ENCODE measurements at places on chromosomes 7 and 10. TPM values are rescaled to one million over a fixed set of nuclear protein-coding genes. Genes with fewer than 3 reads are reported as not detected.

GRCh38 chr10:79028451-79029010 is 40.2 kb upstream of the ZMIZ1 start:
- H3K27ac ChIP-seq: no peak overlapping the region
- no peaks in the 10 kb centered on the region for H3K36me3 ChIP-seq
- H3K4me3 ChIP-seq: no peak overlapping the region
- DNase-seq: no peak
- peaks cover 28% of the 10 kb centered on the region for H3K4me1 ChIP-seq

Gene DLX5
- not detected for total RNA-seq

GRCh38 chr10:58350619-58351323 is 16.0 kb downstream of the UBE2D1 start:
- peaks cover 6% of the 10 kb centered on the region for H3K36me3 ChIP-seq
- H3K4me1 ChIP-seq: peaks cover 26% of the 10 kb centered on the region
- H3K27me3 ChIP-seq: no peaks in the 10 kb centered on the region
- no peak for DNase-seq
- H3K4me3 ChIP-seq: no peak overlapping the region

Gene UNCX
- not detected for total RNA-seq

DNA sequence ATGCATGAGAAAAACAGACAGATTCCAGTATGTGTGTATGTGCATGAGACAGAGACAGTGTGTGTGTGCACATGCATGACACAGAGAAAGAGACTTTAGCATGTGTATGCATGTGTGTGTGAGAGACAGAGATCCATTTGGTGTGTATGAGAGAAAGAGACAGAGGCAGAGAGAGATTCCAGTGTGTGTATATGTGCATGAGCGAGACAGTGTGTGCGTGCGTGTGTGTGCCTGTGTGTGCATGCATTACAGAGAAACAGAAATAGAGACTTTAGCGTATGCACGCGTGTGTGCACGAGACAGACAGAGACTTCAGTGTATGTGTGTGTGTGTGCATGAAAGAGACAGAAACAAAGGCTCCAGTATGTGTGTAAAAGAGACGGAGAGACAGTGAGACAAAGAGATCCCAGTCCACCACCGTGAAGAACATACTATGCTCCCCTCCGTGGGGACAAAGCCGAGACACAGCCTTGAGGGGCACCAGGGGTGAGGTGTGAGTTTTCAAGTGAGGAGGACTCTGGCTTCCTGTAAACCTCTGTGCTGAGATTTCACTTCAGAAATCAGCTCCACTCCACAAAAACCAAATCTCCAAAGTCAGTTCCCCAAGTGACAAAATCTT is 188.9 kb downstream of the GRID1 start:
- no peak for DNase-seq
- no peak overlapping the region for H3K27ac ChIP-seq
- no peaks in the 10 kb centered on the region for H3K4me1 ChIP-seq

DNA sequence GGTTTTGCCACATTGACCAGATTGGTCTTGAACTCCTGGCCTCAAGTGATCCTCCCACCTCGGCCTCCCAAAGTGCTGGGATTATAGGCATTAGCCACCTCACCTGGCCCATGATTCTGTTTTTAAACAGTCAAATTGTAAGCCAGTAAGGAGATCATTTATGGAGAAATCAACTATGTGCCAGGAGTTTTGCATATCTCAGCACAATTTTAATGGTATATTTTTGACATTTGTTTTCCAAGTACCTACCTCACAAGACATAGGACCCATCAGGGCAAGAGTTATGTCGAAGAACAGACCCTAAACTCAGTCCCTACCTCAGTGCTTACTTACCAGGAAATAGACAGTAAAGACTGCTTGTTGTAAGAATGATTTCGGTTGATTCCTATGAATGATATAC is 173.3 kb upstream of the TNS3 start:
- DNase-seq: no peak
- H3K27me3 ChIP-seq: peaks cover 3% of the 10 kb centered on the region
- no peaks in the 10 kb centered on the region for H3K4me1 ChIP-seq
- no peaks in the 10 kb centered on the region for H3K36me3 ChIP-seq

Gene RBP3
- not detected for total RNA-seq

DNA sequence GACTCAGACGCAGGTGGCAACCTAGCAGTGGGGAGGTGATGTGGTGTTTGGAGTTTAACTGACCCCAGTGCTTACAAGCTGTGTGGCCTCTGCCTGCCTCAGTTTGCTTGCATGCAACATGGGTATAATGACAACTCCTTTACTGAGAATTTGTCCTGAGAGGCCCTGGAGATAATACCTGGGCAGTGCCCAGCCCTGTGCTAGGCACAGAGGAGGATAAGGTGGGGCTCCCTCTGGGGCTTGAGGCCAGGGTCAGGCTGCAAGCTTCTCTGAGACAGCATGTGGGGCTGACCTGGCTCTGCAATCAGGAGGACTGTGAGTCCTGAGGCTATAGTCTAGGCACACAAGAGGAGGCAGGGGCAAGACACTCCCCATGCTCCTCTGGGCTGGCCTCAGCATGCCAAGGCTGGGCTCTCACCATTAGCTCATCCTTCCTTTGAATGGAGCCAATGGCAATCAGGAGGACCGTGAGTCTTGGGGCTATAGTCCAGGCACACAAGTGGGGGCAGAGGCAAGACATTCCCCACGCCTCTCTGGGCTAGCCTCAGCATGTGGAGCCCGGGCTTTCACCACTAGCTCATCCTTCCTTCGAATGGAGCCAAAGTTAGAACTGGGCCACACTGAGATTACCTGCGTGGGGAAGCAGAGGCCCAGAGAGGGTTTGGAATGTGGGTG is 147.9 kb downstream of the RPS24 start:
- H3K4me1 ChIP-seq: no peaks in the 10 kb centered on the region
- H3K4me3 ChIP-seq: no peak overlapping the region
- no peak for DNase-seq

Gene TMEM213
- total RNA-seq: 0.19 TPM

- peaks cover 2% of the 10 kb centered on the region for H3K27me3 ChIP-seq
- no peak overlapping the region for H3K27ac ChIP-seq
- no peak for DNase-seq
- no peaks in the 10 kb centered on the region for H3K36me3 ChIP-seq
- no peaks in the 10 kb centered on the region for H3K4me1 ChIP-seq
These were observed 201.6 kb downstream of the SEMA3D start for GRCh38 chr7:84985073-84985784.

- H3K27me3 ChIP-seq: no peaks in the 10 kb centered on the region
- DNase-seq: no peak
- no peak overlapping the region for H3K4me3 ChIP-seq
- H3K4me1 ChIP-seq: peaks cover 14% of the 10 kb centered on the region
- H3K36me3 ChIP-seq: no peaks in the 10 kb centered on the region
These were observed 100.1 kb downstream of the DNAJB6 start for GRCh38 chr7:157436763-157437480.

Gene LIPN
- total RNA-seq: not detected

- DNase-seq: no peak
- H3K4me1 ChIP-seq: peaks cover 18% of the 10 kb centered on the region
- peaks cover 4% of the 10 kb centered on the region for H3K36me3 ChIP-seq
- no peak overlapping the region for H3K4me3 ChIP-seq
- H3K27me3 ChIP-seq: no peaks in the 10 kb centered on the region
These were observed 2.4 kb upstream of the ZNF33B start for GRCh38 chr10:42640610-42641229.

DNA sequence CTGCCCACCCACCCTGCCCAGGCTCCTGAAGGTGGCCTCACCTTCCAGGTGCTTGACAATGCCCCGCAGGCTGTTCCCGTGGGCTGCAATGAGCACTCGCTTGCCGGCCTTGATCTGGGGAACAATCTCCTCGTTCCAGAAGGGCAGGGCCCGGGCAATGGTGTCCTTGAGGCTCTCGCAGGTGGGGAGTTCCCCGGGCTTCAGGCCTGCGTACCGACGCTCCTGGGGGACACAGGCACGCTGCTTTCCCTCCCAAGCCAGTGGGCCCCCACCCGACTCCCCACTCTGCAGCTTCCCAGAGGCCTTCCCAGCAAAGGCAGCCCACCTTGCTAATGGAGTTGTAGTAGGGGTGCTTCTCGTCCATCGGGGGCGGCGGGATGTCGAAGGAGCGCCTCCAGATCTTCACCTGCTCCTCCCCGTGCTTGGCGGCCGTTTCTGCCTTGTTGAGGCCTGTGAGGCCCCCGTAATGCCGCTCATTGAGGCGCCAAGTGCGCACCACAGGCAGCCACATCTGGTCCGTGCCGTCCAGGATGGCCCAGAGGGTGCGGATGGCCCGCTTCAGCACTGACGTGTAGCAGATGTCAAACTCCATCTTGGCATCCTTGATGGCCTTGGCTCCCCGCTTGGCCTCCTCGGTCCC is 456 bp downstream of the PGAM2 start:
- H3K4me3 ChIP-seq: no peak overlapping the region
- H3K27me3 ChIP-seq: no peaks in the 10 kb centered on the region
- no peak for DNase-seq
- H3K36me3 ChIP-seq: peaks cover 3% of the 10 kb centered on the region
- peak overlapping the region; percentile 18 for H3K27ac ChIP-seq

Gene ZPBP
- total RNA-seq: not detected

Gene ADRA2A
- total RNA-seq: not detected

- DNase-seq: no peak
- peaks cover 21% of the 10 kb centered on the region for H3K4me1 ChIP-seq
- H3K36me3 ChIP-seq: peaks cover 3% of the 10 kb centered on the region
- no peaks in the 10 kb centered on the region for H3K27me3 ChIP-seq
- no peak overlapping the region for H3K27ac ChIP-seq
These were observed 91.2 kb upstream of the OIT3 start for GRCh38 chr10:72802332-72802731.

DNA sequence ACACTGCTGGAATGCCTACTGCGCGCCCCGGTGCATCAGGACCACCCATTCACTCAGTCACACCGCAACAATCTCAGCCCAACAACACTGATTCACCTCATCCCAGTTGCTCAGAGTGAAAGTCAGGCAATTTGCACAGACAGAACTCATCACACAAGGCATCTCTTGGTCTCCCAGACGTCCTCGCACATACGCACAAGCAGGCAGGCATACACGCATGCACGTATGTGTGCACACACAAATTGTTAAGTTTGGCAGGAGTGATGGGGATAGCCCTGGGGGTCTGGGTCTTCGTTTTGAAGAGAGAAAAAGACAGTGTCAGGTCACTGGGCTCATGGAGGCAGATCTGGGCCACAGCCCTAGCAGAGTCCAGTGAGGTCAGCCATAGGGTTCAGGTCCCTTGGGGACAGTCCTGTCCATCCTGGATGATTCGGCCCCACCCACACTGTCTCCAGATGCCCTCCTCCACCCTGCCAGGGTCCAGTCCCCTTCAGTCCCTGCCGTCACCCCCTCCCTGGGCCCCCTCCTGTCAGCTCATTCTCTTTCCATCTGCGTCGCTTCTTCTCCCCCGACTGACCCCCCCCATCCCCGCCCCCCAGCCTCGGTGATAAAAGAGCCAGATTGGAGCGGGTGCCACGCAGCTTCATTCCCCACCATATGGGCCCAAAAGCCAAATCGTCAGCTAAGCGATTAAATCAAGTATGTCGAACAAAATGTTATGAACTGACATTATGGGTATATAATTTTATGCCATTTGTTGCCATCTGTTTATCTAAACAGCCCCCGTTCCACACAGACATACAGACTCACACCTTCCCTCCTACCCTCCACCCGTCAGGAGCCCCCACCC is 48.5 kb upstream of the SLF2 start:
- H3K4me3 ChIP-seq: no peak overlapping the region
- peaks cover 48% of the 10 kb centered on the region for H3K27me3 ChIP-seq
- peaks cover 2% of the 10 kb centered on the region for H3K4me1 ChIP-seq
- H3K27ac ChIP-seq: no peak overlapping the region

- no peaks in the 10 kb centered on the region for H3K27me3 ChIP-seq
- H3K4me3 ChIP-seq: no peak overlapping the region
- H3K36me3 ChIP-seq: peaks cover 12% of the 10 kb centered on the region
- H3K4me1 ChIP-seq: peaks cover 12% of the 10 kb centered on the region
- DNase-seq: no peak
- H3K27ac ChIP-seq: no peak overlapping the region
These were observed 2.9 kb downstream of the ZNF511 start for GRCh38 chr10:133311570-133311969.

- H3K4me1 ChIP-seq: peaks cover 5% of the 10 kb centered on the region
- H3K27me3 ChIP-seq: no peaks in the 10 kb centered on the region
- no peak overlapping the region for H3K27ac ChIP-seq
- no peak overlapping the region for H3K4me3 ChIP-seq
- DNase-seq: no peak
These were observed 20.2 kb upstream of the CPA5 start for GRCh38 chr7:130324306-130324943.

DNA sequence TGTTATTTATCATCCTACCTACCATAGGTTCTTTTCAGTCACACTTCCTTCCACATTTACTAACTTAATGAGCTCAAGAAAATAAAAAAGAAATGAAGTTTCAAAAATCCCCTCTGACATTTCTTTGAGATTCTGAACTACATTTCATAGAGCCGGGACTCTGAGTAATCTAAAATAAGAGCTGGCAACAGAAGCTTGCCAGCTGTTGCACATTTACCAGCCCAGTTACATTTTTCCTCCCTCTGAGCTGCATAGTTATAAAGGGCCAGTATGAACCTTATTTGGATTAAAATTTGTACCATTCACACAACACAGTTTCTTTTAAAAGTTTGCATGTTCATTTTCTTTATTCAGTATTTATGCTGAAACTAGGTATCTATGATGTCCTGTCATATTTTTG is 119.5 kb upstream of the CAV2 start:
- peaks cover 3% of the 10 kb centered on the region for H3K27me3 ChIP-seq
- H3K36me3 ChIP-seq: no peaks in the 10 kb centered on the region
- H3K4me1 ChIP-seq: no peaks in the 10 kb centered on the region
- H3K4me3 ChIP-seq: no peak overlapping the region
- no peak for DNase-seq

Gene EMX2
- not detected for total RNA-seq

GRCh38 chr10:125038637-125039036 is 96.7 kb downstream of the ZRANB1 start:
- H3K27me3 ChIP-seq: peaks cover 3% of the 10 kb centered on the region
- peak; percentile 14 for DNase-seq
- no peak overlapping the region for H3K27ac ChIP-seq
- no peaks in the 10 kb centered on the region for H3K36me3 ChIP-seq
- H3K4me1 ChIP-seq: no peaks in the 10 kb centered on the region

- H3K27ac ChIP-seq: peak overlapping the region; percentile 99
- H3K36me3 ChIP-seq: no peaks in the 10 kb centered on the region
- H3K4me3 ChIP-seq: peak overlapping the region; percentile 84
- no peaks in the 10 kb centered on the region for H3K27me3 ChIP-seq
- peaks cover 47% of the 10 kb centered on the region for H3K4me1 ChIP-seq
These were observed 52.3 kb upstream of the KDM7A start for GRCh38 chr7:140229101-140229525.

- no peaks in the 10 kb centered on the region for H3K27me3 ChIP-seq
- DNase-seq: no peak
- H3K4me1 ChIP-seq: no peaks in the 10 kb centered on the region
- H3K4me3 ChIP-seq: no peak overlapping the region
These were observed 292.0 kb upstream of the FZD8 start for GRCh38 chr10:35933940-35934641.

Data from activated CD4-positive, alpha-beta memory T cell treated with anti-CD3 and anti-CD28 coated beads for 36 hours (primary cell).